NCI-H1694 treated with DMSO at 0.1 percent for 48 hours (cell line): ENCODE measurements at places on chromosomes 6 and 20.

DNA sequence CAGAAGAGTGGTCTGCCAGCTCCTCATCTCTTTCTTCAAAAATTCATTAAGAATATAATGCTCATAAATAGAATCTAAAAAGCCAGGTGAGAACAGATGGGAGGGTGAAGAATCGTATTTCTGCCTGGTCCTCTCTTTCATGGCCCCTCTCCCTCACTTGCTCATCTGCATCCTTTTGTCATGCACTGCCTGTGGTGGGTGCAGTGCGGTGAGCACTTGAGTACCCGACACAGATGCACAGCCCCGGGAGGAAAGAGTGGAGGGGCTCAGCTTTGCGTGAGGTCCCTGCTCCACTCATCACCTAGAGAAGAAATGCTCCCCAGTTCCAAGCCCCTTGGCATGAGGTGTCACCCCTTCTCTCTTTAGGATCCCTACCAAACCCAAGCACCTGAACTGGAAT, 58.1 kb upstream of the GLP1R start:
- no peak for DNase-seq

DNA sequence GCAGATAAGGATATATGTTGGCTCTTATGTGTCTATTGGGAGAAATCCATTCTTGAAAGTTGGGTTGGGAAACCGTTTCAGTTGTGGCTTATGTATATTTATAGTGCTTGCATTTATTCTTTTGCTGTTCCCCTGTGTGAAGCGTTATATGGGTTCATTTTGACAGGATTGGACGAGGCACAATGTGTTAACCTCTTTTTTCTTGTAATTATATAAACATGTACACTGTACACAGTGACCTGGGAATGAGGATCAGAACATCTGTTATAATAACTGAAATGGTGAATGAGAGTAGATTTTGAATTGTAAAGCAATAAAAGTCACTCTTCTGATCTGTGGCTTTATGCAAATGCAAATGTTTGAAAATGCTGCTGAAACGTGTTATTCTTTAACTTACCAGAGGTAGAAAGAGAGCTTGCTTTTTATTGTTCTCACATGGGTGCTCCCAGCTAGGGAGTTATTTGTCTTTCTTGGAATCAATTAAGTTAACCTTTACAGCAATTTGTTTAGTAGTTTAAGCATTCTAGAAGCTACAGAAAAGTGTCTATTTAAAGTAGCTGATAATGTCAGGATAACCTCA, 213.7 kb downstream of the GRIK2 start:
- DNase-seq = peak; percentile 9

- no peak for DNase-seq
Observed at GRCh38 chr6:132135409-132135808, 184.2 kb upstream of the CCN2 start.

DNA sequence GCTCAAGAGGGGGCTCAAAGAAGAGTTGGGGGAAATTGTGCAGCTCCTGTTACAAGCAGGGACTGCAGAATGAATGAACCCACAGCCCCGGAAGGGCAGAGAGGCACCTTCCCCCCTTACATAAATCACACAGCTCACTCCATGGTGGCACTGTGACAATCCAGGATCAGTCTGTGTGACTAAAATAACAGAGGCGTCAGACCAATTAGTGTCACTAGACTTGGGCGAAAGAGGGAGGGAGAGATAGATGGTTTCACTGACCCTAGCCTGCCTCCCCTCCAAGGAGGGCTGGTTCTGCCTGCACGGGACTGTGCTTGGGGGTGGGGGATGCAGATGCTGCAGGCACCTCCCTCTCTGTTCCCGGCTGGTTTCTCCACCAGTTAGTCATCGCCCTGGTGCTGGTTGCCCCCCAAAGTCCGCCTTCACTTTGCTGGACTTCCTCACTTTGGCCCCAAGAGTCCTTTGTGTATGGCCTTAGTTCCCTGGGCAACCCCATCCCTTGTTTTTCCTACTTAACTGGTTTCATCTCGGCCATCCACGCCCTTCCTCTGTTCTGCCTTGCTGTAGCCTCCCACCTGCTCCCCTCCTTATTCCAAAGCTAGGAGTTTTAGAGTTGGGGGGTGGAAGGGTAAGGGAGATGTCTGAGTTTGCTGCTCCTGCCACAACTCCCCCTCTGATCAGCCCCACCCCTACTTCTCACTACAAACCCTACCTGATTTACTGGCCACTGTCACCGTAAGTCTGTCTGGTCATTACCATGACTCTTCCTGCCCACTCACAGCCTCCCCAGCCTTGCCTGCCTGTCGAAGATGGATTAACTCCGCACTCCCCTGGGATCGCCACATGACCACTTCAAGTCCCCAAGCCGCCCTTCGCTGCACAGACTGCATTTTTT, 17.7 kb downstream of the CCDC167 start:
- DNase-seq = no peak

DNA sequence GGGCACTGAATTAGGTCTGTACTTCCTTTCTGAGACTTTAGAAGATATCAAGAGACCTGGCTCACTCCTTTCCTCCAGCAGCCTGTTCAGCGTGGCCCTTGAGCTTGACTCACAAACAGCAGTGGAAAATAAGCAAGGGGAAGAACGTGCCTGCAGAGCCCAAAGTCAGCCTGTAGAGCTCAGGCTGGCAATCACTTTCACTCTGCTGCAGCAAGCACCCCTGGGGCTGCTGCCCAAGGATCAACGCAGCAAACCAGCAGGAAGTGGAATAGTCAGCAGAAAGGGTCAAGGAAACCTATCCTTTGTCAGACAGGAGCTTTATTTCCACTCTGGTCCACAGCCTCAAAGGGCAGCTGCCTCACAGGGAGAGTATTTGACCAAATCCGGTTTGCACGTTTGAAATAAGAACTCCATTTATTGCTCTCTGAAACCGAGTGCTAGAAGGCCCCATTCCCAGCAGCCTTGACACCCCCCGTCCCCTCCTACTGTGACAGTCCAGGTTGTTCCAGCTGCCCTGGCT, 77.4 kb downstream of the PRDM1 start:
- no peak for DNase-seq

DNA sequence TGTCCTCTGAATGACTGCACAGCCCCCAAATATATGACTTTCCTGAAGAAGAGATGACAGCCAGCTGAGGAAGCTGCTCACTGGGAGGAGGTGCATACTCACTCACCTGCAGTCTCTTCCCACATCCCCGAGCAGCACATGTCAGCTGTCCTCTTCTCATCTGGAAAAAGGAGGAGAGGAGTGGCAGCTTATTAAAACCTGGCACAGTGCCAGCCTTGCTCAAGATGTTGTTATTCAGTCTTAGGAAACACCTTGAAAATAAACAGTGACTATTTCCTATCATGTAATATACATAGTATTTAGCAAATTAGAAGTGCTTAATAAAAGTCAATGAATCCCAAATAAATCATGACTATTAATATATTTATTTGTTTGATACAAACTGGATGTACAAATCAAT, 232.9 kb downstream of the EPM2A start:
- DNase-seq = no peak

- no peak for DNase-seq
Observed at GRCh38 chr20:7939663-7940062, 595 bp downstream of the HAO1 start.

DNA sequence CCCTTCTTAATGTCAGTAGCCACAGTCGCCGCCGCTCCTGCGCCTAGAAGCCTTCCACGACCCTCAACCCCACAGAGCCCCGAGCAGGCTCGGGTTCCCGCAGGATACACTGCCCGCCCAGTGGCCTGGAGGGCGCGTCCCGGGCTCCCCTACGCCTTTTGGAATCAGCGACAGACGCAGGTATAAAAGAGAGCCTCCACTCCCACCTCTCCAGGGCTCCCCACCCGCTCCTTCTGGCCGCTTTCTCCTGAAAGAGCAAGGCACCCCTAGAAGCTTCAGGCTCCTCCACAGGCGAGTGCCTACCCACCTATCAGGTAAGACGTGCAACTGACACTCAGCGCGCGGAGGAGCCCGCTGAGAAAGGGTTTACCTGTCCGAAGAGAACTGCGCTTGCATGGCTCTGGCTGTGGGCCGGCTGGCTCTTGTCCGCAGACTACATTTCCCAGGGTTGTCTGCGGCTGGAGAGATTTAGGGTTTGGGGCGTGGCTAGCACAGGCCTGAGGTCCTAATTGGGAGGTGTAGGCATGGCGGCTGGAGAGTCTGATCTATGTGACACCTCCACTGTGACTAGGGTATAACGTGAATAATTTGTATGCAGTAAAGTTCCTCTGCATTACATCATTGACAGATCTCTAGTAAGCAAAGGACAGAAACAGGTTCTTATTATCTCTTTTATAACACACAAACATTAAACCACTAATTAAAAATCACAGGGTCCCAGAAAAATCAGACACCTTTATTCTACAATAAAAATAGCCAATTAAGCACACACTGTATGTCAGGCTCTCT, 13.5 kb upstream of the ZNF391 start:
- DNase-seq = no peak

- DNase-seq = no peak
Observed at GRCh38 chr6:147841547-147842148, 333.2 kb downstream of the SAMD5 start.

DNA sequence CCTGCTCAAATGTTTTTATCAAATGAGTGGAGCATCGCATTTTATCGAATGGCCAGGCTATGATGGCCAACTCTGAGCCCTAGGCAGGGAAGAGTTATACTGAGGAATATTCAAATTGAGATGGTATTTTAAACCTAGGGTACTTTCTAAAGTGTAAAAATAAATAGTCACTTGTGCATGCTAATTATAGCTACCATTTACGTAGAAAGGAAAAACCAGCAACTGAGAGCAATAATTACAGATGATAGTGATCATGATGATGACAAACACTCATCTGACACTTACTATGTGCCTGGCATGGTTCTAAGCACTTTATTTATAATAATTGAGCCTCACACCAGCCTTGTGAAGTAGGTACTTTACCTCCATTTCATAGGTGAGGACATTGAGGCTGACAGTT, 455.7 kb downstream of the CD83 start:
- DNase-seq = no peak

- no peak for DNase-seq
Observed at GRCh38 chr6:15872241-15873103, 209.6 kb upstream of the DTNBP1 start.

- no peak for DNase-seq
Observed at GRCh38 chr6:30709101-30709868, 7.8 kb downstream of the MDC1 start.

- peak; percentile 42 for DNase-seq
Observed at GRCh38 chr20:5448449-5449118, 131.8 kb upstream of the PROKR2 start.

- DNase-seq = no peak
Observed at GRCh38 chr6:119609865-119610264, 260.3 kb upstream of the MAN1A1 start.

DNA sequence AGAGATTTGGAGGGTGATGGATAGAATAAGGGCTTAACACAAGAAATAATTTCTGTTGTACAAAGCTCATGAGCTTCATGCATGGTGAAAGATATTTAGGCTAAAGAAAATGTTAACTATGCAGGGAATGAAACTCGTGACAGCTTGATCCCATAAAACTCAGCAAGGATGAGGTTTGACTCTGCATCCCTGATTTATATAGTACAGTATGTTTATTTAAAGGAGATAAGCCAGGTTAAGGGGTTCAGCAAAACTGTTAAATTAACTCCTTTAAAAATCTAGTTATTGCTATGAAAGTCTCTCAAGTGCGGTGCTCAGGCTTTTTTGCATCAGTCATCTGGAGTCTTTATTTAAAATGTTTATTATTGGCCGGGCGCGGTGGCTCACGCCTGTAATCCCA, 326.4 kb downstream of the LAMA2 start:
- no peak for DNase-seq

- DNase-seq = peak; percentile 81
Observed at GRCh38 chr6:89313006-89313405, 2.1 kb downstream of the GABRR2 start.

- no peak for DNase-seq
Observed at GRCh38 chr6:20978151-20978614, 443.9 kb downstream of the CDKAL1 start.

DNA sequence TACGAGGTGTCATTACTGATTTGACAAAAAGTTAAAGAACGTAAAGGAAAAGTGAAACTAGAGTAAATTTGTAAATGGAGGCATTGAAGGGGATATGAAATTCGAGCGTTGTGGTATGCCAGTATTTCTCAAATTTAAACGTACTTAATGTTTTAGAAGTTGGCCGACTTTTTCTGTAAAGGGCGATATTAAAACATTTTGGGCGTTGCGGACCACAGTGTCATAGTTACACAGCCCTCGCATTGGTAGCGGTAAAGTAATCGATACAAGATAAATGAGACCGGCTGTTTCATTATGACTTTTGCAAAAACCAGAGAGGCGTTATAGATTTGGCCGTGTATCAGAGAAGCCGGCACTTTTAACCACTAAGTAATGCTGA, 39.6 kb downstream of the OR2B2 start:
- no peak for DNase-seq

DNA sequence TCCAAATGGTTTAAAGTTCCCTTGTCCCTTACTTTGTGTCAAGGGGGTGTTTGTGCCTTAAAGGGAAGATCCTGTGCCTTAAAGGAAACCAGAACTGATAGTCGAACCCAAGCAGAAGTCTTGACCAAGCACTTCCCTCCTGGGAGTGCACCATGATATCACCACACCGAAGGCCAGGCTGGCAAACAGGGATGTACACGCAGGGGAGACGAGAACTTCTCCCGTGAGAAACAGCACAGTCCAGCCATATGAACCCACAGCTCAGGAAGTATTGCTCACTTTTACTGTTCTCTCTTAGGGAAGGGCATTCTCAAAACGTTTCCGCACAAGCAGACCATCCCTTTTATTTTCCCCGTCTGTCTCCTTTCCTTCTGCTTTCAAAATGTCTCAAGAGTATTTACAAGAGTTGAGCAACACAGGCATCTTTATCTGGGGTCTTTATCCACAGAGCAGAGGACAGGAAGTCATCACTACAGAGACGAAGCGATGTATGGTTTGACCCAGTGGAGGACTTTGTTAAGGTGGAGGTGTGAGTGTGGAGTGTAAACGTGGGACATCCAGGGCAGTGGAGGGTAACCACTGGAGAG, 12.8 kb upstream of the SERPINB1 start:
- no peak for DNase-seq

GRCh38 chr6:13124131-13124530, 204.2 kb downstream of the TBC1D7 start:
- DNase-seq = no peak

DNA sequence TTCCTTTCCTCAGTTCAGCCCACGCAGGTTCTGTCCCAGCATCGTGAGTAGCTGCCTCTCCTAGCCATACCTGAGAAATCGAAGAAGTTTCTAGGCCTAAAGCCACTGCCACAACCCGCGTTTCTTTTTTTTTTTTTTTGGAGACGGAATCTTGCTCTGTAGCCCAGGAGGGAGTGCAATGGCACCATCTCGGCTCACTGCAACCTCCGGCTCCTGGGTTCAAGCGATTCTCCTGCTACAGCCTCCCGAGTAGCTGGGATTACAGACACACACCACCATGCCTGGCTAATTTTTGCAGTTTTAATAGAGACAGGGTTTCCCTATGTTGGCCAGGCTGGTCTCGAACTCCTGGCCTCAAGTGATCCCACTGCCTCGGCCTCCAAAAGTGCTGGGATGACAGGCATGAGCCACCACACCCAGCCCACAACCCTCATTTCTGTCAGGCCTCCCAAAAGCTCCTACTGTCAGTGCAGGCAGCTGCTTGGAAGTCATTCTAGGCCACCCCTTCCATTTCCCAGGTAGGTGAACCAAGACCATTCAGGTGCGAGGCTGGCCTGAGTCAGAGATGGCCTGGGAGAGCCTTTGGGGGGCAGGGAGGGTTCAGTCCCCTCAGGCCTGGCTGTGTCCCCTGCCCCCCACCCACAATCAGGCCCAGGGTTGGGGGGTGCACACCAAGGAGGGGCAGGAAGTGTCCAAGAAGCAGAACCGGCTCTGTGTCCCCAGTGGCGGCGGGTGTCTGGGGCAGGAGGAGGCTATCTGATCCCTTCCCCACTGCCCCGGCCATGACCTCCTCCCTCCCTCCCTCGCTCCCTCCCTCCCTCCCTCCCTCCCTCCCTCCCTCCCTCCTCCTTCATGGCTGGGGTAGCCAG, 47.2 kb downstream of the NOL4L start:
- DNase-seq = no peak
